LNCaP clone FGC (cell line): ENCODE measurements at places on chromosomes 6 and 20.

DNA sequence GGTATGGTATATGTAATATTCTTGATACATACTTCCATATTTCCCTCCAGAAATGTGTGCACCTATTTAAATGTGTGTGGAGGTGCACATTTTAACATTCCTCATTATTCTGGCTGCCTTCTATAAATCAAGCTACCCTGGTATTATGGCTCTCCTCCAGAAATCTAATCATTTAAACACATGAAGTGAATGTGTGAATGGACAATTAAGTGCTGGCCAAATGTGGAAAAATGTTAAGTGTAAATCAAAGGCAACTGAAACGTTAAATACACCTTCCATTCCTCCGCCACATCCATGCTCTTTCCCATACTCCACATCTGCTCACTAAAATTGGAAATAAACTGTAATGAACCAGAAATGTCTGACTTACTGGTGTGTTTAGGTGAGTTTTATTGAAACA is 24.9 kb upstream of the ESR1 start:
- no peak for DNase-seq

- DNase-seq: no peak
Measured at GRCh38 chr20:6007094-6007528, 46.7 kb downstream of the LRRN4 start.

GRCh38 chr6:157020398-157020797 is 243.2 kb downstream of the ARID1B start:
- DNase-seq: no peak

GRCh38 chr6:162234631-162235030 is 492.9 kb downstream of the PRKN start:
- DNase-seq: no peak

DNA sequence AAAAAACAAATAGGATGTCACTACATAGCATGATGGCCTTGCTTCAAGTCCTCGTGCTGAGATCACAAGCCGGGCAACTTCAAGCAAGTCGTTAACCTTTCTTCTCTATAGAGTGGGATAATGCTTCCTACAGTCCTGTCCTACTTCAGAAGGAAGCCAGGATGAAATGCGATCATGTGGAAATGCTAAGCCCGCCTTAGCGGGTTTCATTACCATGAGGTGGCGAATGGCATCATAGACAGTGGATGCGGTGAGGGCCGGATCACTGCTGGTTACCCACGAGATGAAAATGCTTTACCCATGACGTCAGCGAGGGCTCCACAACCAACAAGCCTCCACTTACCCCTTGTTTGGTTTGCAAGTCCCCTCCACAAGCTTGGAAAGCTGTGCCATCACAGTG is 206.4 kb downstream of the TBXT start:
- DNase-seq: no peak

DNA sequence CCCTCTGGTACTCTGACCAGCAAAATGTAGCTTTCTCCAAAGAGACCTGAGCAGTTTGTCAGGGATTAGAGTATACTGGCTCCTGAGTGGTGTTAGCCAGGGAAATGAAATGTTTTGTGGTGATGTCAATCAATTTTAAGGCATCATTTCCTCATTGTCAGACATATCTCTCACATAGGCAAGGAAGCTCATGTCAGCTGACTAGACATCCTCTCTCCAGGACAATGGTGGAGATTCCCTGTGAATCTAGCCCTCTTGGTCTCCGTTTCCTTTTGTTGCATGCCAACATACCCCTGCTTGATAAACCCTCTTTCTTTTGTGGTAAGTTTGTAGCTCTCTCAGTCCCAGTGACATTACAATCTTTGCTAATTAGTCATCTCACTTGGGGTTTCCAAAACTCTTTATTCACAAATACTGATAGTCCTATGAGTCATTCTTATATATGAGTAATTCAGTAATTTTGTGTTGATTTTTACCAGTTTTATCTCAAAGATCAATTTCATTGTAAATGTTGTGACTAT is 135.6 kb upstream of the PTPRK start:
- DNase-seq: no peak

DNA sequence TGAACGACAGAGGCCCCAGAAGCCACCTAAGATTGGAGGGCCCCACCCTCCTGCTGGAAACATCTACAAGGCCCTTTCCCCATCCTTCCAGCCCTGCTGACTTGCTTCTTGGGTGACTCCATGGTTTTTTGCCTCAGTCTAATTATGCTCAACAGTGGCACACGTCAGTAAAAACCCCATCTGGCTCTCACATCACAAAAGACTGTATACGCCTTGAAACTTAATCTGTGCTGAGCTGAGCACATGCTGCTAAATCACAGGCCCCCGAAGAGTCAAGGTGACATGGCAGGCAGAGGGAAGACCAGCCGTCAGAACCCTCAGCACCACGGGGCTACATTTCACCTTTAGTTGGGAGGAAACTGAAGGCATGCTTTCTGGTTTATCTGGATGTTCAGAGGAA is 323.1 kb downstream of the CDH26 start:
- DNase-seq: no peak

DNA sequence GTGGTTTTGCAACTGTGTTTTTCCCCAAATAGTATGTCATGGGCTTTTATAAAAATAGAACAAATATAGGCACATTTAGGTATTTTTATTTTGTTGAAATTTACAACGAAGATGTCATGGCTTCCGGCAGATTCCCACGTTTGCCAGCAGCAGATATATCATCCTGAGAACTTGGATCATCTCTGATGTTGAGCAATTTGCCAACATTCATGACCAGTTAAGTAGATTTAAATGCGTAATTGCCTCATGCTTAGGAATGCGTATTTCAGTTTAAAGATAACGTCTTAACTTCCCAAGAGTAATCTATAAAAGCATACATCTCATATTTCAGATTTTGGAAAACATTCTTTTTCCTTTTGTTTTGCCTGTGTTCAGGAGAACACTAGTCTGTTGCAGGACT is 457.8 kb downstream of the QKI start:
- peak; percentile 8 for DNase-seq

DNA sequence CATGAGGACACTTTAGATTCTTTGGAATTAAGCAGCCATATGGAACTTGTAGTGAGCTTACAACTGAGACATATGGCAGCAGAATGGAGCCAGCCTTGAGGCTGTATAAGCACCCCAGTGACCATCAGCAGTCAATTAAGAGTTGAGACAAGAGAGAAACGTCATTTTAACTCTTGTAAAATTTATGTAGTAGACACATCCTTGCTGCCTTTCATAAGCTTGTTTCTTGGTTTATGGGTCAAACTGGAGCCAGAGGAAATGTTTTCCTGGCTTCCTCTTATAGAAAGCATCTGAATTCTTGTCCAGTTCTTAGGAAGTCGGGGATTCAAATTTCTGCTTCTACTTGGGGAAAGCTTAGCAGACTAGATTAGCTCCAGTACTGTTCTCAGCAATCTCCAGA is 745.1 kb upstream of the MARCKS start:
- DNase-seq: no peak

- no peak for DNase-seq
Measured at GRCh38 chr6:103504501-103505154, 1355.1 kb downstream of the HACE1 start.

DNA sequence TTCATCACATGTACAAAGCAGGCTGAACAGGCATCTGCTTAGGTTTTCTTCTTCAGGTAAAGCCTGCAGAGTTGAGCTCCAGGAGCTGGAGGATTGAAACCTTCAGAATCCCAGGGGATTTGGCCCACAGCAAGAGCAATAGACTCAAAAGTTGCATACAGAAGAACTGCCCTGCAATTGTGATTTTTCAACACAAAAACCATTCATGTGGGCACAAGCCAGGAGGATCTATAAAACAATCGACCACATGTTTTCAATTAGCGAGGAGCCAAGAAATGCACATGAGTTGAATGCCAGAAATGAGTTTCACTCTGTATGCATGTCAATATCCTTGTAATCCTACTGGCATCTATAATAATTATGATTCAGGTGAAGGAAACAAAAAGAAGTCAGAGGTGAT is 576.4 kb downstream of the HDGFL1 start:
- DNase-seq: no peak

DNA sequence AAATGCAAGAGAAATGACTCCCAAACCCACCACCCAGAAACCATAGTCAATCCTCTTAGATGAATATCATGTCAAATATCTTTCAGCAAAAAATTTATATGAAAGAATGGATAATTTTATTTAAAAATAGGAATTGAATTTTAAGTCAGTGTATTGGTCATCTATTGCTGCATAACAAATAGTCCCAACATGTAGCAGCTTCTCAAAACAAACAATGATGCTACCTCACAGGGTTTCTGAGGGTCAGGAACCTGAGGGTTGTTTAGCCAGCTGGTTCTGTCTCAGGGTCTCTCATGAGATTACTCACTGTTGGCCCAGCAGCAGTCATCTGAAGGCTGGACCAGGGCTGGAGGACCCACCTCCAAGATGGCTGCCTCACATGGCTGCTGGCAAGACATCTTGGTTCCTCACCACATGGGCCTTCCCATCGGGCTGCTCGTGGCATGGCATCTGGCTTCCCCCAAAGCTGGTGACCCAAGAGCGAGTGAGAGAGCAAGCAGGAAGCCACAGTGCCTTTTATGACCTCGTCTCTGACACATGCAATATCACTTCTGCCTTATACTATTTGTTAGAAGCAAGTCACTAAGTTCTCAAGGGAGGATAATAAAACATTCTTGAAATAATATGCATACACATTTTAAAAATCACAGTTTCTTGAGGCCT is 36.3 kb downstream of the BANF2 start:
- no peak for DNase-seq

- no peak for DNase-seq
Measured at GRCh38 chr6:161407581-161407980, 133.7 kb upstream of the AGPAT4 start.

DNA sequence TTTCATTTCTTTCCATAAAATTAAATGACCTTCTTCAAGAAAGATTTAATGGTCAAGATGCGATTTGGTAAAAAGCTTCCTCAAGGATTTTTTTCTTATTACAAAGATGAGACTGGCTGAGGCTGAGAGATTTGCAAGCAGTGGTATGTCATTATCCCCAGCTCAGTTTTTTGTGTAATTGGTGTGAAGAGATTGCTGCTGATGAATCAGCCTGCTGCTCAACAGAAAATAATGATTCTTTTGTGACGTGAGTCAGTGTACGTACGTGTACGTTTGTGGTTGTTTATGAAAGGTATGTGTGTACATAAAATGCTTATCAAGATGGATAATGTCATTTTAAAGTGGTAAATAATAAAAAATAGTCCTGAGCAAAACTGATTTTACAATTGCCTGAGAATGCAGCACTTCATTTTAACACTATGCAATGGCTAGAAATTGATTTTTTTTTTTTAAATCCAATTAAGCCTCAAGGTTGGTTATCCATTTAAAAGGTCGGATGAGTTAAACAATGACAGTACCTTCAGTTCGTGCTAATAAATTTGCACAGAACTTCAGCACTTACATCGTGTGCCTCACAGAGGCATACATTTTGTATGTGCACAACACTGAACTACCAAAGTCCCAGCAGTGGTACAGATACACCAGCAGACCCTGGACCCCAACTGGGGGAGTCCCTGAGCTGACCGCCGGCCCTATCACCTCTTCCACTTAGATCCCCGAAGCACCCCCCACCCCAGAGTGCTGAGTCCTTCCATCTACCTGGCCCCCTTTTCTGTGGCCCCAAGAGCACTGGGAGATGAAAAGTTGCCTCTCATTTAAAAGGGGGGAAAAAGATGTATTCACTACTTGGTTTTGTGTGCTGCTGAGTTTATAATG is 9.7 kb upstream of the NPEPL1 start:
- no peak for DNase-seq

GRCh38 chr6:55943329-55943728 is 67.9 kb upstream of the BMP5 start:
- DNase-seq: no peak

DNA sequence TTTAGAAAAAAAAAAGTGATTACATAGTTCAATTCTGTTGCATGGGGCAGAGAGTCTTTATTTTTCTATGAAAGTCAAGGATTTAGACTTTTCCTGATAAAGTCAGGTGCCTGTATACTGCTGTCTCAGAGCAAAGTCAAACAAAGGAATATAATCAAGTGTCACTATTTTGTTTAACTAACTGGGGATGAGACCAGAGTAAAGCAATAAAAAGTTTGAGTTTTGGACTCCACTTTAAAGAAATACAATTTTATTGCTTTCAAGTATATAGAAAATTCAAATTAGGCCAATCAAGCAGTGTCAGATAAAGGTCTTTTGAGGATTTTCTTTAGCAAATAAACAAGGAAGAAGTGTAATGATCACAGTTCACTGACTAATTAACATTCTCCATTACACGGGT is 48.7 kb upstream of the MYLIP start:
- peak; percentile 14 for DNase-seq

GRCh38 chr6:116463301-116463700 is 2.1 kb downstream of the CALHM6 start:
- DNase-seq: no peak

GRCh38 chr20:21237956-21238799 is 65.0 kb upstream of the XRN2 start:
- DNase-seq: no peak

DNA sequence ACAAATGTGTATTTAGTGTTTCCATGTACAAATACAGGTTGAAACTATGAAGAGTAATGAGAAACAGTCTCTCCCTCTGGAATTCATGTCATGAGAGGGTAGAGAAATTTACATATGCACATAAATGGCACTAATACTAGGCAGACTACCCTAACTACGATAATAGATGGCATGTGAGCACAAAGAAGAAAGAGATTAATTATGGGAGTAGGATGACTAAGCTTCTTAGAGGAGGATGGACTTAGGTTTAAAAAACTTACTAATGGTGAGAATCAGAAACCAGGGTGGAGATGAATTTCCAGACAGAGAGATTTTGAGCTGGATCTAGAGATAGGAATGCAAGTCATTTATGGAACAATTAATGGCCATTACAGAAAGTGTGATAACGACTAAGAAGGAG is 225.3 kb upstream of the HTR1E start:
- DNase-seq: no peak

DNA sequence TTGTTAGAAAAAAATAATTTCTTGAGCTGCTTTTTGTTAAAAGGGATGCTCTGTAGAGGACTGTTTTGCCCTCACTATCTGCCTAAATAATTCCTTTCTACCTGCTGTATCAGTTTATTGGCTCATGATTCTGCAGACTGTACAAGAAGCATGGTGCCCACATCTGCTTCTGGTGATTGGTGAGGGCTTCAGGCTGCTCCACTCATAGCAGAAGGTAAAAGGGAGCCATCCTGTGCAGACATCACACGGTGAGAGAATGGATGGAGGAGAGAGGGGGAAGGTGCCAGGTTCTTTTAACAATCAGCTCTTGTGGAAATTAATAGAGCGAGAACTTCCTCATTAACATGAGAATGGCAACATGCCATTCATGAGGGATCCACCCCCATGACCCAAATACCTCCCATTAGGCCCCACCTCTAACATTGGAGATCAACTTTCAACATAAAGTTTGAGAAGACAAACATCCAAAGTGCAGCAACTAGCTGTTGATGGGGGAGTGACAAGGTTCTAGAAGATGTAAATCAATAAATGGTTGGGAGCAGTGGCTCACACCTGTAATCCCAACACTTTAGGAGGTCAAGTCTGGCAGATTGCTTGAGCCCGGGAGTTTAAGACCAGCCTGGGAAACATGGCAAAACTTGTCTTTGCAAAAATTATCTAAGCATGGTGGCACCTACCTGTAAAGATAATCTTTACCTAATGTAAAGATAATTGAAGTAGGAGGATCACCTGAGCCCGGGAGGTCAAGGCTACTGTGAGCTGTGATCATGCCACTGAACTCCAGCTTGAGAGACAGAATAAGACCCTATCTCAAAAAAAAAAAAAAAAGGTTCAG is 15.7 kb upstream of the AHCY start:
- DNase-seq: no peak
